Activated naive CD4-positive, alpha-beta T cell treated with anti-CD3 and anti-CD28 coated beads, Interleukin-2, amount 50 U/mL, for 16 hours (primary cell): ENCODE measurements at places on chromosomes 5 and 9.
A peak's percentile ranks its signal among the peaks of the same experiment; 100 is the strongest.

DNA sequence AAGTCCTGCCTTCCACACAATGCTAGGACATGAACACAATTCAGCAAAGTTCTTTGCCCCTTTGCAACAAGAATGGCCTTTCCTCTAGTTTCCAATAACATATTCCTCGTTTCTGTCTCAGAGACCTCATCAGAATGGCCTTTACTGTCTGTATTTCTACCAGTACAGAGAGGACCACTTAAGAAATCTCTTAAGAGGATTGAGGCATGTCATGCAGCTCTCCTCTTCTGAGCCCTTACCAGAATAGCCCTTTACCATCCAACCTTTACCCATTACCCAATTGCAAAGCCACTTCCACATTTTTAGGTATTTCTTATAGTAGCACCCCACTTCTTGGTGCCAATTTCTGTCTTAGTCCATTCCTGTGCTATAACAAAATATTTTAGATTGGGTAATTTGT is 20.3 kb downstream of the TNPO1 start:
- DNase-seq = no peak

DNA sequence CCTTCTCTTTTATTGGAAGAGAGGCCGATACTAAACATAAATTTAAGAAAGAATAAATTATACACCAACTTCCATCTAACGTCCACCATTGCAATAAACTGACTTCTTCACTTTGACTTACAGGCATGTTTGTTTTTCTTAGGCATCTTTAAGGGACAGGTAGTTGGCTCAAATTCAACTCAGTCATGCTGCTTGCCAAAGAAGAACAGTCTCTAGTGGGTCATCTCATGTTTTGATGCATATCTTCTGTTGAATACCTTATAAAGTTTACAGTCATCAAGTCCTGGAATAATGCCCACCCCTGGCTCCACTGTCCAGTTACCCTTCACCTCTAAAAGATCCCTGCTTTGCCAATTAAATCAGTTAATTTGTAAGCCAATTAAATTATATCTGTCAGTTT is 328.2 kb upstream of the GRAMD2B start:
- no peak for DNase-seq

- DNase-seq = no peak
Observed at GRCh38 chr9:126599047-126599650, 14.6 kb upstream of the LMX1B start.

- DNase-seq = no peak
Observed at GRCh38 chr5:158326256-158326655, 467.3 kb upstream of the CLINT1 start.

- DNase-seq = no peak
Observed at GRCh38 chr9:89194421-89195130, 16.0 kb upstream of the SHC3 start.

DNA sequence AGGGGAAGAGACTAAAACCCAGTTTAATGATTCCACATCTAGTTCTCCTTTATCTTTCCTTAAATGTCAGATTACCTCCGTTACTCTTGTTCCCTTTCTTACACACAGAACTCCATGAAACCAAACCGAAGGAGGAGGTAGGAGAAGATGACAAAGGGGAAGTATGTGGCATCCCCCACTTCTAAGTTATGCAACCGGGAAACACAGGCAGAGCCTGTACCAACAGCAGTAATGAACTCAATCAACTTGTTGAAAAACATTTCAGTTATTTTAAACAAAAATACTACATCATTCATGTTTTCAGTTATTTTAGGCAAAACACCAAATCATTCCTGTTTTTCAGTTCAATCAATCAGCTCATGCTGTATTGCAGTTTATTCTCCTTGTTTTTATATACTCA is 101.8 kb downstream of the PCSK1 start:
- DNase-seq = no peak

- DNase-seq = no peak
Observed at GRCh38 chr9:133836001-133836758, 98.0 kb upstream of the SARDH start.

DNA sequence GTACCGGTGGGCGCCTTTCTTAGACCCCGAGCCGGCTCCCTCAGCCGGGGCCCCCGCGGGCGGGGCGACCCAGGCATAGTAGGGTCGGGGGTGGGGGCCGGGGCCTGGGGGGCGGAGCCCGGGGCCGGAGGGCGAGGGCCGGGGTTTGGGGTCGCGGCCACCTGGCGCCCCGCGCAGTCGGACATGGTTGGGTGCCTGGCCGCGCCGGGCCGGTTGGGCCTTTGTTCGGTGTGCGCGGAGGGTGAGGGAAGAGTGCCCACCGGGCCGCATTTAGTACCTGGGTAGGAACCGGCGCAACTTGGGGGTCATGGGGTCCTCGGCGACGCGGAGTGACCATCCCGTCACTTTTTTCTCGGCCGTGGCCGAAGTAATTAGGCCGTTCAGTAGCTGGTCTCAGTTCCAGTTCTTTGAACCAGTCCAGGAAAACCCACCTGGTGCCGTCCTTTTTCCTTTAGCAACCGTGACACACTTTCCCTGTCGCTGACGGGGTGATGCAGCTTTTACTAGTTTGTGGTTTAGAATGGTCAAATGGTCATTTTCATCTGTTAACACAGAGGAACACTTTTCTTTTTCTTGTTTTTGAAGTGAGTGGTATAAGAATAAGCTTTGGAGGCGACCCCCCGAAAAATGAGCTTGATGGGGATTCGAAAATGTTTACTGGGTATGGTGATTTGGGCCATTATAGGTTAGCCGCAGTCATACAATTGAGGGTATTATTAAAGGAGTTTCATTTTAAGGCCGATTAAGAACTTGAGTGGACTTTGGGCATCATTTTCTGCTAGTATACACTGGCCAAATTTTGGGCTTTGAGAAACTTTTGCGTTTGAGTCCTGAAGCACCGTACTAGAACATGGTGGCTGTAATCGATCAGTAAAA is 589 bp downstream of the CKS2 start:
- DNase-seq = peak; percentile 15

- no peak for DNase-seq
Observed at GRCh38 chr9:93081931-93082330, 14.1 kb upstream of the CARD19 start.

- no peak for DNase-seq
Observed at GRCh38 chr9:121830441-121831140, 179.2 kb downstream of the DAB2IP start.

DNA sequence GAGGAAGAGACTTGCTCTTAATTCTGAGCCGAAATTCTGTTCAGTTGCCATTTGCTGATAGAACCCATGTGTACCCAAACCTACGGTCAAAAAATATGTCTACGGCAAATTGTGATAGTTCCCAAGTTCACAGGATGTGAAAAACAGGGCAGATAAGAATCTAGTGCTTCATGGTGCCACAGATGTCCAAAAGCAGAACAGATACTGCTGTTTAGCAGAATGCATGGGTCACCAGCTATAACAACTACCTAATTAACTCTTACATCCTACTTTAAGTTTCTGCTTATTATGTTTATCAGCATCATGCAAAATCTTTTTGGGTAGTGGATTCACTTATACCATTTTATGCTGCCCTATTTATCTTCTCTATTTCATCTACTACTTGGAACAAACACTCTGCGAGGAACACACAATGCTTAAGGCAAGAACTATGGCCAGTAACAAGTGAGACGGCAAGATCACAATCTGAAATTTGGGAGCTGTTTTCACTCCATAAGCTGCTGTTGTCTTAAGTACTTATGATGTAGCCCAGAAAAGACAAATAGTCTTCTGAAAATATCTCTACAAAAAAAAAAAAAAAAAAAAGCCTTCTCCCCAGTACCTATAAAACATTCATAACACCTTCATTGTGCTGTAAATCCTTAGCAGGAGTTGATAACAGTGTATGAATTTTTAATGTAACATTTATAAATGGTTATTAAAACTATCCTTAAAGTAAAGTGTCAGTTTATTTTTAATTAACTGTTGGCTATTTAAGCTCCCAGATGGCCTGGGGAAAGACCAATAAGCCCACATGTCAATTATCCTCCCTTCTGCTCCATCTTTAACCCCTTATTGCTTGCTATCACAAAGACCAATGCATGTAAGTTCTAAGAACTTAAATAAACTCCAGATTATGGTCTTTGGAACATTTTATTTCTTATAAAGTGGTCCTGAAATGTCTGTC is 232.3 kb downstream of the TLR4 start:
- no peak for DNase-seq

DNA sequence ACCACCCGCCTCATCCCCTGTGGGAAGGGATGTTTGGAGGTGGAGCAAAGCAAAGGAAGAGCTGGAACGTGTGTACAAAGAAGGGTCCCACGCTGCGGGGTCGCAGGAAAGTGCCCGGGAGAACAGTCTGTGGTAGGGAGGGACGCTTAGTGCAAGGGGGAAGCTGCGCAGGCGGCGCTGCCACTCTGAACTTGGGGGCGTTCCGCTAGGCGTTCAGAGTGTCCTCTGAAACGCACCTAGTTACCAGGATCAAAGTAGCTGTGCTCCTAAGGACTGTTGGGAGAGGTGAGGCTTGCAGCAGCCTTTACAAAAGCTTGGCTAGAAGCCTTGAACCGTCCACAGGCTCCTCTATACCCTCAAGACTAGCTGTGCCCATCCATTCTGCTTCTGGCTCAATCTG is 29.3 kb upstream of the PDE8B start:
- no peak for DNase-seq

DNA sequence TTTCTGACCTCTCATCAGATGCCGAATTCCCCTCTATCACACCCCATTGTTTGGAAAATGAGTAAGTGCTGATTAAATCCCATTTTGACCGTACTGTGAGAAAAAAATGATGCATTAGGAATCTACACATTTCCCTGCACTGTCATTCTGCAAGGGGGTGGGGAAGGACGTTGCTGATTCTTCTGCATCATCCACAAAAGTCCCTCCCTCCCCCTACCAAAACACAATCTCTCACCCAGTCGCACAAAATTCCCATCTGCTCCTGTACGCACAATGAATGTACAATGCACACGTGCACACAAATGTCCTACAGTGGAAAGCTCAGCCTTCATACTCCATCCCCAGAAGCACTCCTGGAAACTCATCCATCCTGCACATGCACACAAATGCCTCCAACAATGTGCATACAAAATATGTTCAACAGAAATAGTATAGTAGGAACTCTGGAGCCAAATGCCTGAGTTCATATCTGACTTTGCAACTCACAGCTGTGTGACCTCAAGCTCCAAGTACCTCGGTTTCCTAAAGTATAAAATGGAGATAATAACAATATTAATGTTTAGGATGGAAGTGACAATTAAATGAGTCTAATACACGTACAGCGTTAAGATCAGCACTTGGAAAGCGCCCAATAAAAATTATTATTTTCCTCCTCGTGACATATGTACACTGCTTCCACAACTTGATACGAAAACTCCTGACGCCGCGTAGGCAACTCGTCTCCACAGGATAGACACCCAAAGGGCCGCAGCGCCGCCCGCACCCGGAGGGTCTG is 809 bp downstream of the TNIP1 start:
- DNase-seq = peak; percentile 44

DNA sequence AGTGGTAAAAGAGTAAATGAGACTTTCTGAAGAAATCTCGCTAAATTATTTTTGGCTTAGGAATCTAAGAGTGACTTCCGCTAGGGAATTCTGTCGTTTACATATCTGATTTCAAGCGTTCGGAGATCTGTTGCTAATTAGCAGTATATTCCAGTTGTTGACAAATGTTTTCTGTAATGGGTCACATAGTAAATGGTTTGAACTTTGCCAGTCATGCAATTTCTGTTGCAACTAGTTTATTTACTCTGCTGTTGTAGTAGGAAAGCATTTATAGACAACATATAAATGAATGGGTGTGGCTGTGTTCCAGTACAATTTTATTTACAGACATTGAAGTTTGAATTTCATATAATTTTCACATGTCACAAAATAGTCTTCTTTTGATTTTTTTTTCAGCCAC is 57.4 kb upstream of the JAK2 start:
- DNase-seq = no peak

GRCh38 chr9:20592673-20593072 is 29.6 kb downstream of the MLLT3 start:
- DNase-seq = no peak

- DNase-seq = no peak
Observed at GRCh38 chr9:114417511-114417910, 29.7 kb upstream of the AKNA start.

DNA sequence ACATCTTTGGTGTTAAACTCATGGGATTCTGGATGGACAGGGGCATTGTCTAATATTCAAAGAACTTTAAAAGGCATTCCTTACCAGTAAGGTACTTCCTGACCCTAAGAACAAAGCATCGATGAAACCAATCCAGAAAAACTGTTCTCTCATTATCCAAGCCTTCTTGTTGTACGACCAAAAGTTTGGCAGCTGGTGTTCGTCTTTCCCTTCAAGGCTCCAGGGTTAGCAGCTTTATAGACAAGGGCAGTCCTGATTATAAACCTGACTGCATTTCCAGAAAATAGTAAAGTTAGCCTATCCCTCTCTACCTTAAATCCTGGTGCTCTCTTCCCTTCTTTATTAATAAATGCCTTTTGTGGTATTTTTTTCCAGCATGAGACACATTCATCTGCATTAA is 149.4 kb upstream of the MRPS30 start:
- DNase-seq = no peak

GRCh38 chr5:14591548-14591947 is 10.0 kb downstream of the OTULINL start:
- no peak for DNase-seq

DNA sequence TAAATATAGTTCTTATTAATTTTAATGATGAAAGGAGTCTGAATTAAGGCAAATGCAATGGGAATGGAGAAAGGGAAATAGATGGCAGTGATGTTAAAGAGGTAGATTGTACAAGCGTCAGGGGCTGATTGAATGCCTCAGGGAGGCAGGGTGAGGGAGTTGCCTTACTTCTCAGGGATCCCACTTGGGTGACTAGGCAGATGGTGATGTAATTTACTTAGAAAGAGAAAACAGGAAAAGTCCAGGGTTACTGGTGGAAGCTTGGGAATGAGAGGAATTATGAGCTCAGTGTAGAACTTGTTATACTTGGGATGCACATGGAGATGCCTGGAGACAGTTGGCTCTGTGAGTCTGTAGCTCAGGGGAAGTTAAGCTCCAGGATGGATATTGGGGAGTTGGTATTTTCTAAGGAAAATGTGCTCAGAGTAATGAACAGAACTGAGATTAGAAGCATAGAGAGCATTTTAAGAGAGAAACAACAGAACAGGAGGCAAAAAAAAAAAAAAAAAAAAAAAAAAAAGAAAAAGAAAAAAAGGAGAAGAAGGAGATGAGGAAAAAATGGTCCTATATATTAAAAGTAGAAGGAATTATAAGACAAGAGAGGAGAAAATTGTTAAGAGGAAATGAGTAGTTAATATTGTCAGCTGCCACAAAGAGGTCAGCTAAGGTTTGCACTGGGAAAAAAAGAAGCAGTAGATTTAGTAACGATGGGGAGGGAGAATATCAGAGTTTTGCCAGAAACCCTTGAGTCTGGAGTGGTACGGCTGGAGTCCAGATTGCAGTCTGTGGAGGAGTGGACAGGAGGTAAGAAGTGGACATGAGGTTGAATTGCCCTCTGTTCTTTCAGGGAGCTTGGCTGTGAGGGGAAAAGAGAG is 88.0 kb upstream of the ELL2 start:
- DNase-seq = no peak

GRCh38 chr9:77021291-77021894 is 1.9 kb downstream of the FOXB2 start:
- no peak for DNase-seq
